AG08396 (cell line): ENCODE measurements at places on chromosomes 12 and 14.
A peak's percentile ranks its signal among the peaks of the same experiment; 100 is the strongest.

- DNase-seq: no peak
Measured at GRCh38 chr12:85874031-85874461, at the start of gene NTS. Gene NTS, plus strand, starts transcription at chr12:85874295. Its CDS starts 109 bp downstream, at chr12:85874404.

DNA sequence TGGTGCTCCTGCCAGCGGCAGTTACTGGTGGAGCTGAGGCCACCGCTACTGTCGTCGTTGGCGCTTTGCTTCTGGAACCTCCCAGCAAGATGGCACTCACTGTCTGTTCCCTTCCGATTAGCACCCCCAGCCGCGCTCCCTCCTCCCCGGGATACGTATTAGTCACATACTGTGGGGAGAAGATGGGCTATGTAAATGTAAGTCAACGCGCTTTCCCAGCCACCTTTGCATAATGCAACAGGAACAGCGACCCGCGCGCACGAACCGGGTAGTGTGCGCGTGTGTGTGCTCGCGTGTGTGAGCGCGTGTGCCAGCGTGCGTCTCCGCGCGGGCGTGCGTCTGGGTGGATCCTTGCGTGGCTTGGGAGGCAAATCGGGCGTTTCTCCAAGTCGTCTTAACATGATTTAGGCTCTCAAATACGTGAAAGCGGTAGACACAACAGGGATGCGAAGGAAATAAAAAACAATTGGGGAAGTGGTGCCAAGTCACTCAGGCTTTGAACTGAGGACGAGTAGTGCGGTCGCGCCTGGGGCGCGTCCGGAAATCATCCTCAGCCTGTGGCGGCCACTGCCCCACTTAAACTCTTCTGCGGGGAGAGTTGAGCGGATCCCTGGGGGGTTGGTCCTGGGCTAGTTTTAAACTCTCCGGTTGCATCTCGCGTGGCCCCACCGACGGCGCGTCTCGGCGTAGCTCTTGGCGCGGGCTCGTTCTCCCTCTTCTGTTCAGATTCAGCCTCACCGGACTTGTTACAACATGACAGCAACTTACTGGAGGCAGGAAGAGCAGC, 1.8 kb downstream of the FLRT2 start:
- peak; percentile 74 for DNase-seq

DNA sequence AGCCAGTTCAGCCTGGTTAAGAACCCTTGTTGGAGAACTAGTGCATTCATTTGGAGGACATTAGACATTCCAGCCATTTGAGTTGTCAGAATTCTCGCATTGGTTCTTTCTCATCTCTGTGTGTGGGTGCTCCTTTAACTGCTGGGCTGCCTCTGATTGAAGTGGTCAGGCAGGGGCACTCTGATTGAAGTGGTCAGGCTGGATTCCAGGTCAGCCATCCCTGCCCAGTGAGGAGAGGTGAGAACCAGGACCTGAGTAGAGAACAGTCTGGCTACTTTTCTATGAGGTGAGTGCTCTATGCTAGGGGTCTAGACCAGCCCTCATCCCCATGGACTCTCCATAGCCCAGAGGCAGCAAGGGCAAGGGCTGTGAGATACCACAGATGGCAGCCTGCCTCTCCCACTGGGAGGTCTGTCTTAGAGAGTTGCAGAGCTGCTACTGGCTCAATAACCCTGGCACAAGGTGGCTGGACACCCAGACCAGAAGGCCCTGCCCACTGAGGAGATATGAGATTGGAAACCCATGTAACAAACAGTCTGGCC, 691.6 kb downstream of the TMTC2 start:
- DNase-seq: no peak

GRCh38 chr12:15852383-15852782, 29.8 kb upstream of the STRAP start:
- DNase-seq: no peak

DNA sequence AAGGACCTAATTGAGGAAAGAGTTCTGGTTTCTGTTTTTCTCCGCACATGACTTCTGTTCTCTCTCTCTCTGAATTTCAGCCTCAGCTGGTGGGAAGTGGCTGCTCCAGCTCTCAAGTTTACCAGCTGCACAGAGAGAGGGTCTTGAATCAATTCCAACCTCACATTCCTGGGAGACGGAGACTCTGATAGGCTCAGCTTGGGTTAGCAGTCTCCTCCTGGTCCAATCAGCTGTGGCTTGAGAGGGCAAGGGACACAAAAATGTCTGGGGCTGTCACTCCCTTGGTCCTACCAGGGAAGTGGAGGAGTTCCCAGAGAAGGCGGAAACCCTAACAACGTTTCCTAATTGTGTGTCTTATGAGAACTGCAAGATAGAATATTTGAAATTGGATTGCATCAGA, 7.0 kb downstream of the CCDC63 start:
- DNase-seq: no peak

GRCh38 chr14:35877276-35877675, 51.1 kb downstream of the BRMS1L start:
- no peak for DNase-seq

- DNase-seq: peak; percentile 70
Measured at GRCh38 chr12:106084014-106084671, 54.6 kb downstream of the NUAK1 start.

DNA sequence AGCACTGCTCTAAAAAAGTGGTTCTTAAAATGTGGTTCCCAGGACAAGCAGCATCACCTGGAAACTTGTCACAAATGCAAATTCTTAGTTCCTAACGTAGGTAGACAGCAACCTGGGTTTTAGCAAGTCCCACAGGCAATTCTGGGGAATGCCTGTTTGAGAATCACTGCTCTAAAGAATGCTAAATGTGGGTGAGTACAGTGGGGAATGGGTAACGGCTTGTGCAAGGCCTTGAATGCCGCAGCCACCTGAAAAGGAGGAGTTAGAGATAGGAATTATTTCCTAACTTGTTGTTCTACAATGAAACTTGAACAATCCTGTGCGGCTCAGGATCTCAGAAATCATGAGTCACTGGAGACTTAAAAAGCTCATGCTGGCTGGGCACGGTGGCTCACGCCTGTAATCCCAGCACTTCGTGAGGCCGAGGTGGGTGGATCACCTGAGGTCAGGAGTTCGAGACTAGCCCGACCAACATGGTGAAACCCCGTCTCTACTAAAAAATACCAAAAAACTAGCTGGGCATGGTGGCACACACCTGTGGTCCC, 34.9 kb downstream of the GNS start:
- DNase-seq: no peak

- DNase-seq: no peak
Measured at GRCh38 chr12:29066011-29066588, 83.0 kb upstream of the FAR2 start.

DNA sequence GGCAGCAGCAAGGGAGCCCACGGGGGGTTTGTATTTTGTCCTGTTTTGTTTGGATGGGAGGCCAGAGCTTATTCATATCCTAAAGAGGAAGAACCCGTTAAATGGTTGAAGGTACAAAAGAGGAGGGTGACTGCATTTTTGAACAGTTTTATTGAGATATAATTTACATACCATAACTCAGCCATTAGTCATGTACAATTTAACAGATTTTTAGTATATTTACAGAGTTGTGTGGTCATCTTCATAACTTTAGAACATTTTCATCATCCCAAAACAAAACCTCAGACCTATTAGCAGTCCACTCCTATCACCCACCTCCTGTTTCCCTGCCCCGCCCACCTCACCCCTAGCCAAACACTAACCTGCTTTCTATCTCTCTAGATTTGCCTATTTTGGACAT, 12.6 kb downstream of the NRDE2 start:
- peak; percentile 16 for DNase-seq

- no peak for DNase-seq
Measured at GRCh38 chr14:104869669-104870367, 4.8 kb downstream of the CEP170B start.

- DNase-seq: no peak
Measured at GRCh38 chr14:70921669-70922068, 14.4 kb downstream of the PCNX1 start.

DNA sequence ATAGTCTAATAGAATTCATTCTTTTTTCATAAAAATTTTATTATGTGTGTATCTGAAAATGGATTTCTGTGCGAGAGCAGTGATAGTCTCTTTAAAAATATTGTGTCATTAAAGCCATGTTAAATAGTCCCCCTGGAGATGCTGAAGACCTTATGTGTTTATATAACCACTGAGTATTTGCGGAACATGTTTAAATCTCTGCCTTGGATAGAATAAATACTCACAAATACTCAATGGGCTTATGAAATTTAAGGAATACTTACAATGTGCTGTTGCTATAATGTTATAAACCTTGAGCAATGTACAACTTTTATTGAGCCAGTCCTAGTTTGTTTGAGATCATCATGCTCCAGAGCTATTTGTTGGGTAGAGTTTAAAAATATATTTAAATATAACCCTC, 226.0 kb downstream of the SNAPC1 start:
- no peak for DNase-seq

DNA sequence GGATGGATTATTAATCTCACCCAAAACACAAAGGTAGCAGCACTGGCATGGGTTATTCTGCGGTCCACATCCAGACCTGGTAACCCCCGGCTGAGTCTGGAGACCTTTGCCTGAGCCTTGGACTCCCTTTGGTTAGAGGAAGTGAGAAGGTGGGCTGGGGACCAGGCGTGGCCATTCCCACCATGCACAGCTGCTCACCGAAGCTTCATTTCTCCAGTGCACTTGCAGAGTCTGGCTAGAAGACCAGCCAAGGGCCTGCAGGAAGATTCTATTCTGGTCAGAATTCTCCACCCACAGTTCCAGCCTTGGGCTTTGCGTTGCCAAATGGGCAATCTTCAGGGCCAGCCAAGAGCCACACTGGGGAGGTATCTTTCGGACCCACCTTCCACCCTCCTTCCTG, 73.0 kb downstream of the LGMN start:
- no peak for DNase-seq

- DNase-seq: no peak
Measured at GRCh38 chr12:5417500-5417899, 14.4 kb upstream of the NTF3 start.

DNA sequence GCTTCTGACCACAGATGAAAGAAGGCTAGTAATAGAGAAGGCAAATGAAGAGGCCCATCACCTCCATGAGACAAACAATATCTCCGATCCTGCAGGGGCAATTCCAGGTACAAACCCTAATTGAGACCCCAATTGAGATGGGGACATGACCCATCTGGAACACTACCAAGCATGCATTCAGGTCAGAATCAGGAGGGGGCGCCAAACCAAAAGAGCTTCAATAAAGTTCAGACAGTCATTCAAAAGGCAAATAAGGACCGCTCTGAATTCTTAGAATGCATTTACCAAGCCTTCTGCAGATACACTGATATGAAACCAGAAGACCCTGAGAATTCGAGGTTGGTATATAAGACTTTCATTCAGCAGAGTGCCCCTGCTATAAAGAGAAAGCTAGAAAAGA, 10.2 kb upstream of the EDDM3B start:
- no peak for DNase-seq

DNA sequence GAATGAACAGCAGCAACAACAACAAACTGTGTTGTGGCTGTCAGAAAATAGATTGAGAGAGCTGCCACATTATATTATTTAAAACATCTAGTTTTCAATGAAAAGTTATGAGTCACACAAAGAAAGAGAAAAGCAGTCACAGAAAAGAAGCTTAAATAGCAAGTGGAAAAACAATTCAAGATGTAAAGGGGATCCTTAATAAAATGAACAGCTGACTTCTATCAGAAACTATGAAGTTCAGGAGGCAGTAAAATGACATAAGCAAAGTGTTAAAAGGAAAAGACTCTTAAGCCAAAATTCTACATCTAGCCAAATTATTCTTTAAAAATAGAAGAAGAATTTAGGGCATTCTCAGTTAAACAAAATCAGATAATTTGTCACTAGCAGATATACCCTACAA, 5.6 kb downstream of the CLEC14A start:
- DNase-seq: no peak

DNA sequence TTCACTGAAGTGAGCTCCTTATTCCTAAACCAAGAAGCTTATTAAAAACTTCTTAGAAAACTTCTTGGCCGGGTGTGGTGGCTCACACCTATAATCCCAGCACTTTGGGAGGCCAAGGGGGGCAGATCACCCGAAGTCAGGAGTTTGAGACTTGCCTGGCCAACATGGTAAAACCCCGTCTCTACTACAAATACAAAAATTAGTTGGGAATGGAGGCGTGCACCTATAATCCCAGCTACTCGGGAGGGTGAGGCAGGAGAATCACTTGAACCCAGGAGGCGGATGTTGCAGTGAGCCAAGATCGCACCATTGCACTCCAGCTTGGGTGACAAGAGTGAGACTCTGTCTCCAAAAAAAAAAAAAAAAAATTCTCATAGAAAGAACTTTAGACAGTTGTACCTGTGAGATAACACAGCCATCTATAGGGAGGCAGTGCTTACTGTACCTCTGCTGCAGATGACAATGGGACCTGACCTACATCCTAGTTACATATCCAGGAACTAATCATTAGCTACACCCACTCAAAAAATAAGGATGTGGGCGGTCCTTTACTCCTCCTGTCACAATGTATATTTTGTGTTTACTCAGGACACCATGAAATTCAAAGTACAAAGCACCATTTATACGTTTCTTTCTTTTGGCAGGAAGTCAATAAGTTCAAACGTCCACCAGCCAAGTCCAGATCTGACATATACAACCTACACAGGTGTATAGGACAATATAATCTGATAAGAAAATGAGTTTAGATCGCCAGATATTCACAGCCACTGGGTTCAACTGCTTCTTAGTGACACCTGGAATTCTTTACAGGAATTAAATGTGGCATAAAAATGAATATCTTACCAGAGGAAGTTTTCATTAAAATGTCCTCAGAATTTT, 14.9 kb downstream of the STXBP6 start:
- DNase-seq: no peak

- DNase-seq: no peak
Measured at GRCh38 chr12:69469854-69470188, 367 bp upstream of the FRS2 start.

GRCh38 chr12:51905471-51906429, 1.6 kb upstream of the ACVRL1 start:
- DNase-seq: no peak

DNA sequence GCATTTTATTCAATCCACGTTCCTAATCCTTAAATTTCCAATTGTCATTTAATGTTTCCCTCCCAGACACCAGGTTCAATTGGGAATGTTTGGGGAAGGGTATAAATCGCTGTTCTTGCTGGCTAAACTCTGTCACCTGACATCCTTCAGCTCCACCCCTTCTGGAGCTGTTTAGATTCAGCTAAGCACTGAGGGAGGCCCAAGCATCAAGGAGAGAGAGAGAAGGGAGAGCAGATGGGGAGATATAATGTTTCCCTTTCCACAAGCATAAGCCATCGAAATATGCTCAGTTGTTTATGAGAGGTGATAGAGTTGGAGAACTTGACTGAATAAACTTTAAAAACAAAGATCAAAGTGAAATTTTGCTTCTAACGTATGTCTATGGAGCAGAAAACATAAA, 1.8 kb downstream of the ABCC9 start:
- no peak for DNase-seq

DNA sequence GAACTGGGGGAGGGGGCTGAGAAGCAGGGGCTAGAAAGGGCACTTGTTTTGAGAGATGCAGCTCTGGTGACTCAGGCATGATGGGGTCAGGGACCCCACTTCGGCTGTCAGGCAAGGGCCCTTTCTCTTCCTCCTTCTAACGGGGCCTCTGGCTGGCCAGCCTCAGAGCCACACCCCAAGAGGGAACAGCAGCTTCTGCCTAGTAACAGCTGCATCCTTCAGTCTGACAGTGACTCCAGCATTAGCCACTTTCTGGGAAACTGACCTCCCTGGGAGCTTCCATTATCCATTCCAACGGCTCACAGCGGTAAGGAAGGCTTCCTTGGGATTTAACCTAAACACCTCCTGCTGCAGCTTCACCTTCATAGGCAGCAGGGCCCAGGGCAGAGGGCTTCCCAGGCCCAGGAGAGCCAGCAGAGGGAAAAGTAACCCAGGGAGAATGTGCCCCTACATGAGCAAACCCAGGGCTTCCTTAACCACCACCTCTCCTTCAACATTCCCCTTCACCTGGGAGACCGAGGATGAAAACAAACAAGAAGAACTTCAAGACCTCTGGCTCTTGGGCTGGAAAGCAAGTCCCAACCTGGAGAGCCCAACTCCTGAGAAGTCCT, 2.7 kb downstream of the NCKAP5L start:
- DNase-seq: peak; percentile 70
